CD4-positive, alpha-beta T cell treated with Interleukin-1 beta for 1 hour (primary cell): ENCODE measurements at places on chromosomes 5 and 9.
A peak's percentile ranks its signal among the peaks of the same experiment; 100 is the strongest.

- peak; percentile 51 for DNase-seq
Measured at GRCh38 chr9:99076483-99077171, 28.3 kb upstream of the TGFBR1 start.

DNA sequence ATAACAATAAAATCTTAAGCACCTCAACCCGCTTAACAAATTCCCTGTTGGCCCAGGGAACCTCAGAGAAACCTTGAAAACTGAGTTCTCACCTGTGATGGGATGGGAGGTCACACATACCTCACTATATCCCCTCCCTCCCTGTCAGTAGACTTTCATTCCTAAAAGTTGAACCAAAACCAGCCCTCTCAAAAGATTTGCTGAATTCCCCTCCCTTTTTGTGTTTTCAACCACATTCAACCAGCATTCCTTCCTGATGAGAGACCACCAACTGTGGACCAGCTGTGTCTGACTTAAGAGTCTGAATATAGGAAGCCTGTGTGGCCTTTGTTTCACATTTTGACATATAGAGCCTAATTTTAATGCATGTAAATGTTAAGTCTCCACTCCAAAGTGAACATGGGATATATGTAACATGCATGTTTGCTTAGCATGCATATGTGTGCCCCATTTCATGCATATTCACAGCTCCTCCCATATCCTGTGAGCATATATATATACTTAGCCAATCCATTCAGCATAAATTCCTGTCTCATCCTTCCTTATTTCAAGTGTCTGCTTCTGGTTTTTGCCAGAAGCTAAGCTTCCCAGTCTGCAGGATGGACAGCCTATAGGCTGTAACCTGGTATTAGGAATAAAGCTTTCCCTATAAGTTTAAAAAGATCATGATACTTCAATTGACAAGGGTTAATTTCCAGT lies 604.6 kb downstream of the PTPRD start:
- no peak for DNase-seq

DNA sequence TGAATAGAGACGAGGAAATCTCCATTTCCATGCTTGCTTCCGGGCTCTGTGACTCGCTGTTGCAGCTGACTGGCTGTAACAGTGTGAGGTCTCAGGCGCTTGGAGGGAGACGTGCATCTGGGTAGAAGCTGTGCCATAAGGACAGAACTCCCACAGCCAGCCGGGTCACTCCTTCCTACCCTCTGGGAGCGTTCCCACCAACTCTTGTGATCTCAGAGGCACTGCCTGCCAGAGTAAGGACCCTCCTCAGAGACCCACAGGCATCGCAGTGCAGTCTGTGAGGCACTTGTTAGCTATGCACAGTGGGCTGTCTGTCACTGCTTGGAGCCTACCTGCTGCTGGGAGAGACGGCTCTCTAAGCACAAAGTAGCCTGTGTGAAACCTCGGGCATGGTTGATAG lies 203.4 kb upstream of the SEMA6A start:
- DNase-seq, result no peak

GRCh38 chr9:16642421-16643109 lies 227.9 kb downstream of the BNC2 start:
- DNase-seq, result no peak

DNA sequence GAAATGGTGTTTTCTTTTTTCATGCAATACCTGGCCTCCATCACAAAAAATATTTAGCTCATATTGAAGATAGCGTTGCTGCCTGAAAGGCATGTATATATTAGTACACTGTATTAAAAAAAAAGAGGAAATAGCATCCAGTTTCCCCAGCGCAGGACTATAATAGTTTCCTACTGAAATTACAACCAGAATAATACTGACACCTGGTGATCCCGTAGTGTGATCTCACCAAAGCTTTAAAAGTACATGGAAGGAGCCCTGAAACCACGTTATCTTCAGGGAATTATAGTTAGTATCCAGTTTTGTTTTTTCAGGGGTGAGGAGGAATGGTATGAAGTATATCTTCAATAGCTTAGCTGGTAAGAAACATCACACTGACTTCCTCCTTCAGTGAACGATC lies 264.9 kb downstream of the CD180 start:
- no peak for DNase-seq

GRCh38 chr5:77304388-77304787 lies 93.9 kb downstream of the PDE8B start:
- no peak for DNase-seq

- no peak for DNase-seq
Measured at GRCh38 chr5:3230941-3231340, 364.7 kb upstream of the IRX1 start.

GRCh38 chr5:54689411-54690251 lies 172.1 kb downstream of the SNX18 start:
- DNase-seq, result no peak

- DNase-seq, result no peak
Measured at GRCh38 chr5:4572311-4573100, 567.6 kb upstream of the ADAMTS16 start.

DNA sequence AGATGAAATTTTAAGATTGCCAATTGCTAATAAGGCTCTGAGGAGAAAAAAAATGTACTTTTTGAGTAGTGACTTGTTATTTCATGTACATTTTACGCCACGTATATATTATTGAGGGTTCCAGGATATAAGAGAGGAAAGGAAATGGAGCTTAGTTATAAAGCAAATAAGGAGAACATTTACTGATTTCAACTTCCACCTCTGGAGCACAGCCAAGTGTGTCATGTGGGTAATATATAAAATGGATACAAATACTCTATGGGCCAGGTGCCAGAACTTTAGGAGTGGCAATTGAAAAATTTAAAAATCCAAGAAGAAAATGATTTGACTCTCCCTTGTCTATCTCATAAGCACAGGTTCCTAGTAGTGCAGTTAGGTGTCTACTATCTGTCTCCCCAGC lies 45.0 kb upstream of the VLDLR start:
- no peak for DNase-seq

GRCh38 chr9:70887826-70888225 lies 233.6 kb downstream of the TRPM3 start:
- no peak for DNase-seq
